ENCODE measurements at places on chromosomes 5 and 9. TPM values are rescaled to one million over a fixed set of nuclear protein-coding genes. Genes with fewer than 3 reads are reported as not detected.

TRIM36 gene
- 1.5 TPM for total RNA-seq

N4BP3 gene
- total RNA-seq = 1.0 TPM

DIRAS2 gene
- 0.01 TPM for total RNA-seq

ZNF608 gene
- total RNA-seq = 0.61 TPM

ANKDD1B gene
- 0.09 TPM for total RNA-seq

CSF1R gene
- 0.22 TPM for total RNA-seq

C5orf58 gene
- total RNA-seq = not detected

NOXA1 gene
- total RNA-seq = 0.78 TPM

PDE6A gene
- 0.13 TPM for total RNA-seq

MELK gene
- total RNA-seq = 71.3 TPM

GGTA1 gene
- total RNA-seq = not detected

EDIL3 gene
- total RNA-seq = 0.21 TPM

CCL27 gene
- not detected for total RNA-seq

PFDN1 gene
- total RNA-seq = 90.5 TPM

Measured in A549 treated with CORT108297 at 1 μM for 4 hours (cell line).